Central memory CD4-positive, alpha-beta T cell (primary cell): ENCODE measurements at places on chromosomes 4 and X.
A peak's percentile ranks its signal among the peaks of the same experiment; 100 is the strongest.

- no peak for DNase-seq
These were observed 49.5 kb downstream of the IQCM start for GRCh38 chr4:149766135-149766534.

DNA sequence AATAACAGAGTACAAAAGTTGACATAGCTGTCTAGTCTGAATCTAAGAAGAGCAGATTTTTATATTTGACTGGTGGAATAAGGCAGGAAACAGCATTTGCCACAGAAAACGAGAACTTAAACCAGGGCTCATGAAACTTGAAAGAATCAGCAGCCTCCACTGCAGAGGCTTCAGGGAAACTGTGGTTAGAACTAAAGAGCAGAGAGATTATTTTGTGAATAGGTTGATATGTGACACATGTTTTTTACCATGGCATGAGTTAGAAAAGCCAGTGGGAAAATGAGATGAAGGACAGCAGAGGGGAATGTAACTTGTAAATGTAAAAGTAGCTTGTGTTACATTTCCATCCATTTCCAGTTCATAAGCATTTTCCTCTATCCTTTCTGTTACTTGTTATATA, 63.7 kb upstream of the CAMK2D start:
- DNase-seq = peak; percentile 31

- no peak for DNase-seq
These were observed 12.8 kb downstream of the IRAK1 start for GRCh38 chrX:154006947-154007346.

GRCh38 chrX:46693149-46693548, 65.8 kb downstream of the SLC9A7 start:
- no peak for DNase-seq

- DNase-seq = no peak
These were observed 136.2 kb downstream of the SMIM20 start for GRCh38 chr4:26050212-26050643.

DNA sequence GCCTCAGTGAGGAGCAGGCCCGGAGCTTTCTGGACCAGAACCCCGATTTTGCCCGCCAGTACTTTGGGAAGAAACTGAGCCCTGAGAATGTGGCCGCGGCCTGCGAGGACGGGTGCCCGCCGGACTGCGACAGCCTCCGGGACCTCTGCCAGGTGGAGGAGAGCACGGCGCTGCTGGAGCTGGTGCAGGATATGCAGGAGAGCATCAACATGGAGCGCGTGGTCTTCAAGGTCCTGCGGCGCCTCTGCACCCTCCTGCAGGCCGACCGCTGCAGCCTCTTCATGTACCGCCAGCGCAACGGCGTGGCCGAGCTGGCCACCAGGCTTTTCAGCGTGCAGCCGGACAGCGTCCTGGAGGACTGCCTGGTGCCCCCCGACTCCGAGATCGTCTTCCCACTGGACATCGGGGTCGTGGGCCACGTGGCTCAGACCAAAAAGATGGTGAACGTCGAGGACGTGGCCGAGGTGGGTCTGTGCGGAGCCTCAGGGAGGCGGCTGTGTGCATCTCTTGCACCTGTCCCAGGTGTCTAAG, 323 bp downstream of the PDE6B start:
- DNase-seq = no peak

DNA sequence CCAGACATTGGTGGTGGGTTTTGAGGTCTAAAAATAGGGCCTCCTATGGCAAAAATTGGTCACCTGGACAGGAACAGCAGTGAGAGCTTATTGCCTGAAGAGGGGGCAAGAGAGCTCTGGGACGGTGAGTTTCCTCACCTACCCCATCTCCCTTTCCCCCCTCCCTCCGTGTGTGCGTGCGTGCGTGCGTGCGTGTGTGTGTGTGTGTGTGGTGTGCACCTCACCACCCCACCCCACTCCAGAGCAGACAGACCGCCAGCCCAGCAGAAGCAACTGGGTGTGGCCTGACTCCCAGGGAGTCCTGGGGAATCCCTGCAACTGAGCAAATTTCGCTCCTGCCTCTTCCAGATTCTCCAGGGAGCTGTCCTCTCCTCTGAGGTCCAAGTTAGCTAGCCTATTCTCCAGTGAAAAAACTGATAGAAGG, 44.7 kb downstream of the PRPS1 start:
- peak; percentile 92 for DNase-seq

DNA sequence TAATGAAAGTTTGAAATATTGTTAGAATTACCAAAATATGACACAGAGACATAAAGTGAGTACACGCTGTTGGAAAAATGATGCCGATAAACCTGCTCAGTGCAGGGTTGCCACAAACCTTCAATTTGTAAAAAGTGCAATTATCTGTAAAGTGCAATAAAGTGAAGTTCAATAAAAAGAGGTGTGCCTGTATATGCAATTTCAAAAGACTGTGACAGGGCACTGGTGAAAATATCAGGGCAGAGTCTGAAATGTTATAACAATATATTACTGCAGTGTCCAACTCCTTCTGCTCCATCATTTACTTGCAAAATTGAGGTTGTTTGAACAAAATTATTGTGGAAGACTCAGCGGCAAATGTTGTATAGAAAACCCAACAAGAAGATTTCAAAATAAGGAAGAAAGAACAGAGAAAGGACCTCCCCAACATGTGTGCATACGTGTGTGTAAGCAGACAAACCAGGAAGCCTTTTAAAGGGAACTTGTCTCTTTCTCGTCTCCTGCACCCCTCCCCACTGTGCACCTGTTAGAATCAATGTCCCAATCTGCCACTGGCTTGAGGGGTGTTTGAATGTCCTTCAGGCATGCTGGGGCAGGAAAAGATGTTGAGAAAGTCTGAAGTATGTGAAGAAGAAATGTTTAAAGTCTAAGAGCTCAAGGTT, 96.2 kb downstream of the MAOB start:
- DNase-seq = no peak
